Osteocyte (in vitro differentiated cells): ENCODE measurements at places on chromosomes 11 and 22. TPM values are rescaled to one million over a fixed set of nuclear protein-coding genes. Genes with fewer than 3 reads are reported as not detected.
A peak's percentile ranks its signal among the peaks of the same experiment; 100 is the strongest.

DNA sequence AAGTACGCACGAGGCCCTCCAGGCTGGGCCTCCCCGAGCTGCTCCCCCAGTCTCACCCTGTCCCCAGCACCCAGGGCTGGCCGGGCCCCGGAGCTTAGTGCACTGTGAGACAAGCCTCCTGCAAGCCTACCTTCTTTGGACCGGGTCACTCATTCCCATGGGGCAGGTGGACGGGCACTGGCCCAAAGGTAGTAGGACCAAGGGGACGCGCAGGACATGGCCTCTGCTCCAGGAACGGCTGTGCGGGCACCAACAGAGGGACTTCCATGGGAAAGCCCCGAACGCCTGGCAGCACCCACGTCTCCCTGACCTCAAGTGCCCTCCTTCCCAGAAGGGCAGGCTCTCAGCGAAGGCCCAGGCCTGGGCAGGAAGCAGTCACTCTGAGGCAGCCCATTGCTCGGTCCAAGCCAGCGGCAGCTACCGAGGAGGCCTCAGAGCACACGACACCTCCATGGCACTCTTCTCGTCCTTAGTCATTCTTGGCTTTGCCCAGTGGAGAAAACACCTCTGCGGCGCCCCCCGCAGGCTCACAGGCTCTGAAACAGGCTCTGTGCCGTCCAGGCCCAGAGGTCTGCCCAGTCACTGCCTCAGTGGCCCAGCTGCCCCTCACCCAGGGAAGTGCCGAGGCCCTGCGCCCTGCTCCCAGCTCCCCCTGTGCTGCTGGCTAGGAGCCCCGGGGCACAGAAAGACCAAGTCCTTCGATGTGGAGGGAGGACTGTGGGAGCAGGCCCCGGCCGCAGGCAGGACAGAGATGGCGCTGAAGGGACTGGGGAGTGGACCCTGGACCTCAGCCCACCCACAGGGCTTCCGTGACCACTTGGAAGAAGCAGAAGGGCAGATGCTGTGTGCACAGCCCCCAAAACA, 3.8 kb downstream of the MOB2 start:
- DNase-seq, result no peak

DNA sequence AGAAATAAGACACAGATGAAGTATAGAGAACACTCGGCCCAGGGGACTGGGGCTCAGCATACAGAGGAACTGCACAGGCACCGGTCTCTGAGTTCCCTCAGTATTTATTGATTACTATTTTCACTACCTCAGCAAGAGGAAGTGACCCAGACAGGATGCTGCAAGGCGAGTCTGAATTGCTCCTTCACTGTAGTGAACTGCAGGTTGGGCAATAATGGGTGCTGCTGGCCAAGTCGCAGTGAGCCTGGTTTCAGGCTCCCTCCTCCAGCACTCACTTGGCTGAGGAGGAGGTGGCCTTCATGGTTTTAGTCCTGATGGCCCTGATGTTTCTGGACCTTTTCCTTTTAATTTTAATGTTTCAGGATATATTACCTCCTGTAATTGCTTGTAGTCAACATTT, 10.4 kb downstream of the OR52K2 start:
- no peak for DNase-seq

GRCh38 chr11:67576735-67577475, 6.7 kb upstream of the GSTP1 start:
- no peak for DNase-seq

- DNase-seq, result no peak
Observed at GRCh38 chr11:95849087-95849825, 59.0 kb downstream of the CEP57 start.

DNA sequence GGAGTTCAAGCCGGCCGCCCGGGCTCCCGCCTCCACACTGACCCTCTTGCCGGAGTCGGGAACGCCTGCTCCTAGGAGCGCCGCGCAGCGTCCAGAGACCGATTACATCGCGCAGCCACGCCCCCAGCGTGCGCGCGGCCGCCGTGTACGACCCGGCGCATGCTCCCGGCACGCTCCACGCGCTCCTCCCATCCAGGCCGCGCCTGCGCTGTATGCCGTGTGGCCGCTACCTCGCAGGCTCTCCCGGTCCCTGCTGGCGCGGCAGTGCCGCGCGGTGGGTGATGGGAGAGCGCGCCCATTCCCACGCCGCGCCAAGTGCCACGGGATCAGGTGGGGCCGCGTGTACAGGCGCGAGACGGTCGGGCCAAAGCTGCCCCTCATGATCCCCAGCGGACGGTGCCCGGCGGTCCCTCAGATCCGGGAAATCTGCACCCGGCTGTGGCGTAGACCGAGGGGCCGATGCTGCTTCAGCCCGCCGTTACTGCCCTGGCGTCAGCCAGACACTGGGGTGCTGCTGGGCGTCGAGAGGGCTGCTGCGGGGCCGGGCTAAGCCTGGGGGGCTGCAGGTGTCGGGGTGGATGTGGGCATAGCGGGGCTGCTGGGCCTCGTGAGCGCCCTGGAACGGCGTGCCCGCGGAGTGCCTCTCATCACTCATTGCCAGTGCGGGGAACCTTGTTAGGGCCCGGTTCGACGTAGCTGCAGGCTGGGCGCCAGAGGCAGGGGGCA, at the start of the genes GNB1L and RTL10:
Gene GNB1L (minus strand): TSS at position 97 of the 726 bp plus-strand sequence. CDS start 33,519 bp downstream, outside the sequence.
Gene RTL10 (minus strand): TSS at position 97 of the 726 bp plus-strand sequence. CDS start 2,613 bp downstream, outside the sequence.
- DNase-seq, result peak; percentile 99

GRCh38 chr22:27959335-27960090, 40.5 kb upstream of the PITPNB start:
- DNase-seq, result no peak

DNA sequence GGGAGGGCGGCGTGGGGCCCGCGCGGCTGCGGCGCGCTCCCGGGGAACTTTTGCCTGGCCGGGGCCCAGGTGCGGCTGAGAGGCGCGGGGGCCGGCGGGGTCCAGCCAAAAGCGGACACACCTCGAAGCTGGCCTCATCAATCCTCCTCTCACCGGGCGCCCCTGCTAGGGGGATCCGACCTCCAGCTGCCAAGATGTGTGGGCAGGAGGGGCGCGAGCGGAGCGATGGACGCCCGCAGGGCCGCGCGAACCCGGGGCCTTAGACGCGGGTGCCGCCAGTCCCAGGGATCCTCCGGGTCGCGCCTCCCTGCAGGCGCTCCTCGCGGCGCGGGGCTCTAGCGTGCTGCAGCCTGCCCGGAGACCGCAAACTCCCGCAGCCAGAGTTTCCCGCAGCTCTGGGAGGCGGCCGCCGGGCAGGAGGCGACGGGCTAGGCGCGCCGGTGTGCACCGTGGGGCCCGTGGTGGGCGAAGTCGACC, 785 bp downstream of the IGSF9B start:
- DNase-seq, result no peak

Gene FAM180B
- total RNA-seq, result 0.32 and 0.52 TPM in 2 replicates

GRCh38 chr22:30193031-30193775, 53.4 kb downstream of the LIF start:
- DNase-seq, result peak; percentile 42

- no peak for DNase-seq
Observed at GRCh38 chr11:99020352-99021225, at the start of gene CNTN5. CNTN5 (plus strand) TSS chr11:99020949.

Gene SULT4A1
- total RNA-seq, result 0.26 TPM in 1 of 2 replicates, not detected in the other

DNA sequence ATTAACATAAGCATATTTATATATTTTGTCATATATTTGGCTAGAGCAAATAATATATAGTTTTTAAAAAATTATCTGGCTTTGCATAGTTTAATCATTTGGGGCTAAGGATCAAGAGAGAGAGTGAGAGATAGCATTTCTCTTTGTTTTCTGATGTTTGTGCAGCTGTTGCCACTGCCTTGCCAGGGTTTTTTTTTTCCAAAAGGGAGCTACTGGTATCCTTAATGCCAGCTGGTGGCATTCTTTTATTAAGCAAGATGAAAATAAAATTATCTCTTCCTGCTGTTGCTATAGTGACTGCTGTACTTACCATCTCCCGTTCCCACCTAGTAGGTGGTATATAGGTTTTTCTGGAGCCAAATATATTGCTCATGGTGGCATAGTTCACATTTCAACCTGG, 793.3 kb upstream of the ARHGAP42 start:
- no peak for DNase-seq

- DNase-seq, result no peak
Observed at GRCh38 chr22:36981247-36981775, 37.9 kb downstream of the TST start.

DNA sequence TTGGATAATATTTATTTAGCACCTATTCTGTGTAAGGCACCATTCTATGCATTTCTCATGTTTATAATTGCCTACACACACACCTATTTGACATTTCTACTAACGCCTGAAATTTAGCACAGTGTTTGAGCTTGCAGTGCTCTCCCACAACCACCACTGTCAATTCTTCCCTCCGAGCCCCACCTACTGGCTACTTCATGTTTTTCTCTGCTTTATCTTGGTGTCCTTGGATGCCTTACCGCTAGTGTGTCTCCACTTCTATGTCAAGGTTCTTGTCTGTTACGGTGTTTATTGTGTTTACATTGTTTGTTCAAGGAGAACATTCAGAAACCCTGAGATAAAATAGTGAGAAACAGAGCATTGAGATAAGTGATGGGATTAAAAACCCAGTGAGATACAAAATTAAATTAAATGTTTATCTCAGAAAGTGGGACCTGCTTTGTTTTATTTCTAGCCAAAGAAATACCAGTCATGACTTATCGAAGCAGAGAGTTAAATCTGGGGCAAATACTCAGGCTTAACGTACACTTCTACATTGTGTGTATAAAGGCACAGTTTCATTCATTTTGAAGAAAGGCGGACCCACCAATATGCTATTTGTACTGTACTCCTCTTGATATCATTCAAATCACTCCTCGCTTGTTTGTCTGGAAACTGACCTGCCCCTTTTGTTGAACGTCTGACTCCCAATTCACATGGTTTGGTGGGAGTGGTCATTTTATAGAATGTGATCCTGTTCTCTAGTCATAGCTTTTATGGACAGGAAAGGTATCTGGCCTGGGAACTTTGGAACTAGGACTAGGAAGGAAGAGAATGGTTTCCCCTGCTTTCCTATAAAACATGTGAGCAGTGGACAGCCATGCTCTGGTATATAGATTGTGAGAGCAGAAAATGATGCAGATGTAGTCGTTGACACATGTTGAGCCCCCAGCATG, 39.2 kb upstream of the SLC36A4 start:
- no peak for DNase-seq

- no peak for DNase-seq
Observed at GRCh38 chr22:44261861-44262595, 50.7 kb downstream of the SHISAL1 start.

Gene KRTAP5-9
- total RNA-seq, result not detected in 2 replicates

GRCh38 chr11:125108469-125108868, 3.0 kb downstream of the TMEM218 start:
- DNase-seq, result no peak

Gene CSF2RB
- total RNA-seq, result not detected in 2 replicates

DNA sequence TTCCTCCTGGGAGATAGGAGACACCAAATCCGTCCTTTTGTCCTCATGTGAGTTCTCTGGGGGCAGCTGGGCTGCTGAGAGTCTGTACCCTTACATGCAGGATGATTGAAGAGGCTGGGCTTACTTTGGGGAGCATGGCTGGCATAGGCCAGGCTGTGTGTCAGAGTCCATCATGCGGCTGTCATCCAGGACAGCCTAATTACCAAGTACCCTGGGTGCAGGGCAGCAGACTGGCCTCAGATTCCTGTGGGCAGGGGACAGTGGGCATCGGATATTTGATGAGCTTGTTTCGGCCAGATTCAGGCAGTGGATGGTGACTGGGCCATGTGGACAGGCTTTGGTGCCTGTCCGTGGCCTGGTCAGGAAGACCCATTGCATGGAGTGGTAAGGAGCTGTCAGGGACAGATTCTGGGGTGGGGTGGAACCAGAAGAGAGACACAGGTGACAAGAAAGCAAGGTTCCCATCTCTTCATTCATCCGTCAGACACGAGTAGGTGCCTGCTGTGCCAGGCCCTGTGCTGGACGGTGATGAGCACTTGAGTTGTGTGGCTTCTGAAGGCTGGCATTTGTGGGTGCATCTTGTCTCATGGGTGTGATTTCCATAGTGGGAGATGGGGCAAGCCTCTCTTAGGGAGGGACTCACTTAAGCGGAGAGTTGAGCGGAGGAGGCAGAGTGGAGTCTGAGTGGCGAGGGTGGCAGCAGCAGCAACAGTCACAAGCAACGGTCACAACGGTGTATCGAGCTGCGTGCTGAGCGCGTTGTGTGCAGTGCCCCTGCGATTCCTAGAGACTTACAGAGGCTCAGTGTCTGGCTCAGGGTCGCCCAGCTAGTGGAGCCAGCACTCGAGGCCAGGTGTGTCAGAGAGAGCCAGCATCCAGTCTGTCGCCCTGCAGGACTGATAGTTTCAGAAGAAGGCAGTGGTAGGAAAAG, 48.7 kb downstream of the TBC1D22A start:
- peak; percentile 66 for DNase-seq

- DNase-seq, result no peak
Observed at GRCh38 chr11:35765211-35765610, 102.6 kb downstream of the TRIM44 start.

Gene YPEL1
- 14.7 and 15.1 TPM in 2 replicates for total RNA-seq

DNA sequence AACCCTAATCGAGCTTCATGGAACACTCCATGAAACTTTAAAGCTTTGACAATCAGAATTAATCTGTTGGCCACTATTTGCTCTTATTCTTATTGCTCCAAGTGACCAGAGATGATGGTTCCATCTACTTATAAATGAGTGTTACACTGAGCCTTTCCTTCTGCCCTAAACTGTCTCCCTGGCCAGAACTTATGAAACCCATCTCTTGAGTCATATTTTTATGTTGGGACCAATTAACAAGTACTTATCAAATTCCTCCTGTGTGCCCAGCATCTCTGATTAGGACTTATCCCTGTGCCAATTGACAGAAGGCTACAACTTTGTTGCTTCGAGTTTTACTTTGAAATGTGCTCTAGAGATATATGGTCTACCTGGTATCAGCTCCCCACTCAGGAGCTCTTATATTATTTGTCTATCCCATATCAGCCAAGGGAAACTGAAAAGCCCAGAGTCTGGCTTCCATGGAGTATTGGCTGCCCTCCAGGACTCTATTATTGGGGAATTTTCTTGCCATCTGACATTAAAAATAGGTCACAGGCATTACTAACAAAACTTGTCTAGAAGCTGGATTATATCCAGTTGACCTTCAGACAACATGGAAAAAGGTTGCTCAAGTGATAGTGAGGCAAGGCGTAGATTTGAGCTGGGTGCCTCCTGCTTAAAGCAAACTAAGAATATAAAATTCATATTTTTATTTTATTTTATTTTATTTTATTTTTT, 8.8 kb downstream of the KREMEN1 start:
- DNase-seq, result no peak
